Peyer's patch (tissue), 4 donors: ENCODE measurements at places on chromosomes 2 and 18. TPM values are rescaled to one million over a fixed set of nuclear protein-coding genes. Genes with fewer than 3 reads are reported as not detected.

GRCh38 chr18:8660316-8660715 is 45.0 kb upstream of the MTCL1 start:
- no peaks in the 10 kb centered on the region for H3K36me3 ChIP-seq
- no peak for DNase-seq
- no peaks in the 10 kb centered on the region for H3K27me3 ChIP-seq

The TUBA3E gene
- not detected for total RNA-seq

DNA sequence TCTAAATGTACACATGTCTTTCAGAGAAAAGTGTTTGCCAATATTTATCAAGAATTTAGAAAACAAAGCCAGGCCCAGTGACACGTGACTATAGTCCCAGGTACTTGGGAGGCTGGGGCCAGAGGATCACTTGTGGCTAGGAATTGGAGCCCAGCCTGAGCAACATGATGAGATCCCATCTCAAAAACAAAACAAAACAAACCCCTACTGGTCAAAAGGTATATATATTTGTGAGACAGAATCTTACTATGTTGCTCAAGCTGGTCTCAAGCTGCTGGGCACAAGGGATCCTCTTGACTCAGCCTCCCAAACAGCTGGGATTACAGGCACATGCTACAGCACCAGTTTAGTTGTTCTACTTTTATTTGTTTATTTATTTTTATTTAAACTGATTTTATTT is 79.2 kb downstream of the ZDBF2 start:
- no peaks in the 10 kb centered on the region for H3K4me1 ChIP-seq
- no peak overlapping the region for H3K27ac ChIP-seq
- H3K36me3 ChIP-seq: no peaks in the 10 kb centered on the region
- no peak overlapping the region for H3K4me3 ChIP-seq
- no peaks in the 10 kb centered on the region for H3K27me3 ChIP-seq

The SERPINB3 gene
- not detected for total RNA-seq

The NYAP2 gene
- not detected for total RNA-seq

GRCh38 chr2:121969166-121969565 is 213.7 kb downstream of the TSN start:
- H3K27me3 ChIP-seq: no peaks in the 10 kb centered on the region
- H3K36me3 ChIP-seq: no peaks in the 10 kb centered on the region
- H3K4me3 ChIP-seq: no peak overlapping the region
- no peak overlapping the region for H3K27ac ChIP-seq
- H3K4me1 ChIP-seq: no peaks in the 10 kb centered on the region
- no peak for DNase-seq

- peak overlapping the region; percentile 95 for H3K4me3 ChIP-seq
- H3K4me1 ChIP-seq: no peaks in the 10 kb centered on the region
- peak; percentile 69 for DNase-seq
Observed at GRCh38 chr2:148645539-148646230, 1.1 kb downstream of the EPC2 start.

The TDRD15 gene
- 0.83 TPM for total RNA-seq

- no peaks in the 10 kb centered on the region for H3K36me3 ChIP-seq
- no peak overlapping the region for H3K4me3 ChIP-seq
- no peak for DNase-seq
- no peaks in the 10 kb centered on the region for H3K4me1 ChIP-seq
- no peaks in the 10 kb centered on the region for H3K27me3 ChIP-seq
Observed at GRCh38 chr2:17821535-17822444, 5.5 kb downstream of the MSGN1 start.

DNA sequence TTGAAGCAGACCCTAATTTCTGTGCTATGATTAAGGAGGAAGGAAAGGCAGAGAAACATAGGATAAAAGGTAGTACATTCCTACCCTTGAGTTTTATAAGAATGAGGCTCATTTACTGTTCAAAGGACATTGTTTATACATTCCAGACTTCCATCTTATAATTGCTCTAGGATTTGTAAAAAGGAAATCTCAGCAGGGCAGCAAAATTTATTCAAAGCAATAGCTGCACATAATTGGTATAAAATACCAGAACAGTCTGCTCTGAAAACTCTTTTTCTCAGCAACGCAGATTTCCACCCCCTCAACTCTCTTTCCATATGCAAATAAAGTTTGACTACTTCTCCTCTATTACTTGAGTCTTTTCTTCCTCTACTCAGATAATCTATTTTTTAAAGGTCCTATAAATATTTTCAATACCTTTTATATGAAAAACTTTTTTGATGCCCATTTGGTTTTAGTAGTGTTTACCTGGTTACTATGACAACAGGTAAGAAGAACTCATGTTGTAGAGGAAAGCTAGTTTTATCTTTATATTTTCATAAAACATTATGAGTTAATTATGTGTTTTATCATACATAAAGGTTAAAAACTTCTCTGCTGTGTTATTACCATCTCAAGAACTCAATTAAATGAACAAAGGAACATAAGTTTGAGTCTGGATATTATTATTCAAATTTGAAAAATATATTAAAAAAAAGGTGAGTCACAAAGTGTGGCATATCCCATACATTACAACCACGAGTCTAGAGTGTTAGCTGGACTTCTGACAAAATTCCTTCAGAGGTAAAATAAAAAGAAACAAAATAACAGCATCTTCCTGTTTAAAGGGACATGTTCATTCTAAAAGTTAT is 19.9 kb downstream of the RBMS1 start:
- no peaks in the 10 kb centered on the region for H3K27me3 ChIP-seq
- H3K4me3 ChIP-seq: no peak overlapping the region
- H3K4me1 ChIP-seq: no peaks in the 10 kb centered on the region
- H3K27ac ChIP-seq: peak overlapping the region; percentile 21
- H3K36me3 ChIP-seq: no peaks in the 10 kb centered on the region

DNA sequence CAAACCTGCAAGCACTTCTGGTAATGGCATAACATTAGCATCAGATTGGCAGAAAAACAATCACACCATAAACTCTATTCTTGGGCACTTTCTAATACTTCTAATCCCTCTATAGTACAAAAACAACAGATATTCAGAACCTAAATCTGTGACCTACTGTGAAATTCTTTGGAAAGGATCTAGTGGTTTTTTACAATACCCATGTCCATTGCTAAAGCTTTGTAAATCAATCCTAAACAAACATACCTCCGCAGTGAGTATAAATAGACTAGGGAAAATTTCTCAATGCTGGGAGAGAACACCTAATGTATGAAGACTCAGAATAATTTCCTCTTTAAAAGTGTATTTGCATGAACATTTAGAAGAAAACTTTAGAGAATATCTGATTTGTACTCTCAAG is 1098.5 kb upstream of the DDX18 start:
- no peaks in the 10 kb centered on the region for H3K27me3 ChIP-seq
- H3K27ac ChIP-seq: no peak overlapping the region
- H3K36me3 ChIP-seq: no peaks in the 10 kb centered on the region
- H3K4me3 ChIP-seq: no peak overlapping the region
- DNase-seq: no peak

The RMDN2 gene
- 13.2 TPM for total RNA-seq

GRCh38 chr2:134873152-134873551 is 34.7 kb downstream of the ACMSD start:
- no peaks in the 10 kb centered on the region for H3K36me3 ChIP-seq
- no peak overlapping the region for H3K4me3 ChIP-seq
- no peaks in the 10 kb centered on the region for H3K4me1 ChIP-seq
- no peak overlapping the region for H3K27ac ChIP-seq
- DNase-seq: no peak

The KHK gene
- total RNA-seq: 453 TPM

- no peaks in the 10 kb centered on the region for H3K27me3 ChIP-seq
- no peak overlapping the region for H3K4me3 ChIP-seq
- no peak for DNase-seq
- H3K4me1 ChIP-seq: no peaks in the 10 kb centered on the region
- no peak overlapping the region for H3K27ac ChIP-seq
Observed at GRCh38 chr2:147756069-147756468, 88.8 kb upstream of the ACVR2A start.

The MALT1 gene
- total RNA-seq: 34.7 TPM

The SERPINB7 gene
- total RNA-seq: not detected

The EVA1A gene
- total RNA-seq: 0.70 TPM

DNA sequence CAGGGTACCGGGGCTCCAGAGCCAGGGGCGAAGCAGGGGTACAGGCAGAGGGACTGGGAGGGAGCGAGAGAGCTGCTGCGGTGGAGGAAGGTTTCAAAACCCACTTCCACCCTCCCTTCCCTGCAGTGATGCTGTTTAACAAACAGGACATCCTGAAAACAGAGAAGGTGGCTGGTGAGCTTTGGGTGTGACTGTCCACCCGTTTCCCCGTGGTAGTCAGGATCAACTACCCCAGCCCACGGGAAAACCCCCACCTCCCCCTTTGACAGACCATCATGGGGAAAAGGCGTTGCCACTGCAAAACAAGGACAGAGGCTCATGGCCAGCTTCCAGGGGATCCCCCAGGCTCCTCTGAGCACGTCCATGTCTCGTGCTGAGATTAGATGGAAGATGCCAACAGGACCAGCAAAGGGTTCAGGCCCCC is 12.9 kb downstream of the TMEM185B start:
- no peak overlapping the region for H3K4me3 ChIP-seq
- H3K27me3 ChIP-seq: no peaks in the 10 kb centered on the region
- H3K36me3 ChIP-seq: no peaks in the 10 kb centered on the region
- H3K27ac ChIP-seq: no peak overlapping the region
- DNase-seq: no peak
- no peaks in the 10 kb centered on the region for H3K4me1 ChIP-seq

The DDX1 gene
- 90.0 TPM for total RNA-seq

DNA sequence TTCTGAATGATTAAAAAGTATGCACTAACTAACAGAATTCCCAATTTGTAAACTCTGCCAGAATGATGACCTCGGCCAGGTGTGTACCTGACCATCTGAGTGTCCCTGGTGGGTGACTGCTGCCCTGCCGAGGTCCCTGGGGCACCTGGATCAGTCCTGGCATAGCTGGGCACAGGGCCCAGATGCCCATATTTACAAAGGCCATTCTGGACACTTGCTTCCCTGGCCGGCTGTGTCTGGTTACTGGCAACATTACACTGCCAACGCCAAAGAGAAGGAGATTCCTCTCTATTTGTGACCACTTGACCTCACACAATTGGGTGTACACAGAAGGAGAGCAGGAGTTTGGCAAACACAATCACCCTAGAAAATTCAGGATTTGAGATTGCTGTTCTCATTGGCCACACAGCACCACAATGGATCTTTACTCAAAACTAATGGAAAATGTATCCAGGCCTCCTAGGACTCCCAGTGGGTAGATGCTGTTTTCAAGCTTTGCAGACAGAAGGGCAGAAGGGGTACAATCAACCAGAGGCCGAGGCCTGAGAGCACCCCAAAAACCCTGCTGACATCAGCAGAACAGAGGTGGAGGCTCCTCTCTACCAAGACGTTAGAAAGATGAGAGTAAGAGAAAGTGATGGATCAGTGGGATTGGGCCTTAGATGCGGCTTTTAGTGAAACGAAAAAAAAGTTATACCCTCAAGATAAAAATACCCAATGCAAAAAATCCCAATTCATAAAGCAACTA is 58.3 kb upstream of the PXDN start:
- no peak overlapping the region for H3K27ac ChIP-seq
- H3K27me3 ChIP-seq: no peaks in the 10 kb centered on the region
- no peaks in the 10 kb centered on the region for H3K36me3 ChIP-seq
- no peaks in the 10 kb centered on the region for H3K4me1 ChIP-seq

The ZNF385B gene
- total RNA-seq: not detected

GRCh38 chr2:220168891-220169546 is 541.6 kb downstream of the SLC4A3 start:
- no peak overlapping the region for H3K27ac ChIP-seq
- no peak for DNase-seq

DNA sequence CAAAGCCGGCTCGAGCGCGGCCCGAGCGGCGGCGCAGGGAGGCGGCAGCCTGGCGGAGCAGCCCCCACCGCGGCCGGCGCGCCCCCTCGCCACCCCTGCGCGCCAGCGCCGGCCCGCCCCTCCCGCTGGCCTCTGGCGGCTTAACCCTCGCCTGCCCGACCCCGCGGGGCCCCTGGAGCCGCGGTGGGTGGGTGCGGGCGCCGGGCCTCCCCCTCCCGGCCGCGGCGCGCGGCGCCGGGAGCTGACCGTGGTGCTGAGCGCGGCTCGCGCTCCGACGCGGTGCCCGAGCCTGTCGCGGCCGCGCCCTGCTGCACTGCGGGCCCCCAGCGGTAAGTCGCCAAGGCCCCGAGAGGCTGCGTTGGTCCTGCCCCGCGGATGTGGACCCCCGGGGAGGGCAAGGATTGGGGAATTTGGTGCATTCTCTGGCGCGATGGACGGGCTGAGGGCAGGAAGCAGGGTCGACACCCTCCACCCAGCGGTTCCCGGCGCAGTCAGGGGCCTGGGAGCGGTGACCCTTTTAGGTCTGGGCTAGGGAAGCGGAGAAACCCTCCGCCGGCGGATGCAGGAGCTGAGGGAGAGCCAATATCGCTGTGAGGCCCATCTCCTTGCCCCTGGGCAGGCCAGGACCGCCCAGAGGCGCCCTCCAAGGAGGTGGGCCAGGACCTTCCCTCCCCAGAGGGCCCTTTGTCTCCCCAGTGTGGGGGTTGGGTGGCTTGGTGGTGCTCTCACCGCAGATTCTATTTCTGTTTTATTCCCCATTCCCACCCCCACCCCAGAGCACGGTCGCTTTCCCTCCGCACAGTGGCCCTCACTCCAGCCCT is 923 bp downstream of the AMER3 start:
- H3K4me1 ChIP-seq: no peaks in the 10 kb centered on the region
- no peak for DNase-seq
- no peak overlapping the region for H3K27ac ChIP-seq

GRCh38 chr2:205770577-205770976 is 88.3 kb downstream of the NRP2 start:
- H3K4me3 ChIP-seq: no peak overlapping the region
- H3K27ac ChIP-seq: peak overlapping the region; percentile 77
- no peak for DNase-seq
- H3K27me3 ChIP-seq: no peaks in the 10 kb centered on the region

DNA sequence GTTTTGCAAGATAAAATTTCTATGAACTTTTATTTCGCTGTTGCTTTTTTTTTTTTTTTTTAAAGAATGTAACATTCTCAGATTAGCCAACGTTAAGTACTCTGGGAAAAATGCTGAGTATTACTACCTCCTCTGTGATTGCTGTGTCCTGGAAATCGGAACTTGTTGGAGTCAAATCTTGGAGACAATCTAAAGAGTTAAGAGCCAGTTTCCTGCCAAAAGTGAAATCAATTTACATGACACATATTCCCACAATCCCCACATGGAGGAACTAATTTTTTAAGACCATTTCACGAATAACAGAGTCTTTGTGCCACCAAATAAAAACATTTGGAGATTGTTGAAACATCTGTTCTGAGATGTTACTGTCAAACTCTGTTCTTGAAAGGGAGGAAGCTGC is 127.8 kb downstream of the MEP1B start:
- H3K4me3 ChIP-seq: no peak overlapping the region
- H3K4me1 ChIP-seq: no peaks in the 10 kb centered on the region
- no peak for DNase-seq
- H3K36me3 ChIP-seq: no peaks in the 10 kb centered on the region
- no peak overlapping the region for H3K27ac ChIP-seq
